ENCODE measurements at places on chromosomes 3 and 15.

GRCh38 chr3:40497288-40497687 lies 8.6 kb upstream of the ZNF620 start:
- DNase-seq = no peak

DNA sequence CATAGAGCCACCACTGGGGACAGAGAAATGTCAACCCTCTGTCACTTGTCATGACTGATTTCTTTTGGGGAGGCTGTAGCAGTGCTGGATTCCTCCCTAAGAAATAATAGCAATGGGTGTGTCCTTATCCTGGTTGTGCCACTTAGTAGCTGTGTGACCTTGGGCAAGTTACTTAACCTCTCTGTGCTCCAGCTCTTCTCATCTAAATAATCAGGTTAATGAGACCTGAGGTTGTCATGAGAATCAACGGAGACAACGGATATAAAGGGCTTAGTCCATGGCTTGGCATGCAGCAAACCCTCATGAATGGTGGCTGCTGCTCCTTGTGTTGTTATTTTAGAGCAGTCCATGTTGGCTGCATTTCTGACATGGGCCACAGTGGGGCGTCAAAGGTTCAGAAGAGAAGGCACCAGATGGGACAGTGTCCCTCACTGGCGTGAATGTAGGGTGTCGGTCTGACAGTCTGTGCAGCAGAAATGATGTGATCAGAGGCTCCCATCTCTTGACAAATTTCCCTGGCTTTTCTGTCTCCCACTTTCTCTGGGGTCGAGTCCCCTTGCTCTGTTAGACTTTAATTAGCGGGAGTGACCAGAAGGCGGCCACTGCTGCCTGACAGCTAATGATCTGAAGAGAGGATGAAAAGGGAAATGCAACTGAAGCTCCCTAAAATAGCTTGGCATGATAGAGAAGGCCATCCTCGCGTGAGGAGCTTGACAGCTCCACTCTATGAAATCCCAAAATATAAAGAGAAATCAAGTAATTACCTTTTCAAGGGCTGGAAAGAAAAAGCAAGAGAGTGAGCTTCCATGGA lies 209.4 kb downstream of the CADPS start:
- DNase-seq = no peak

DNA sequence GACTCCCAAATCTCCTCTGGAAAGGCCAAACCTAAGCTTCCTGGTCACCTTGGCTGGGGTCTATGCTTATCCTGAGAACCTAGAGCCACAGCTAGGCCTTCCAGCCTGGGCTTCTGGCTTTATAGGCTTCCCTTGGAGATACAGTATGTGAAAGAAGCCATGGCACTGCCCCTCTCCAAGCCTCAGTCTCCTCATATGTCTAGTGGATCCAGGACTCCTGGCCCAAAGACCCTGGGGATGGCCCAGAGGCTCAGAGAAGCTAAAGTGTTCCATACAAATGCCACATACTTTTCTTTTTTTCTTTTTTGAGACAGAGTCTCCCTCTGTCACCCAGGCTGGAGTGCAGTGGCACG lies 8.6 kb downstream of the ACAA1 start:
- no peak for DNase-seq

GRCh38 chr3:42066516-42067181 lies 24.5 kb upstream of the TRAK1 start:
- no peak for DNase-seq

DNA sequence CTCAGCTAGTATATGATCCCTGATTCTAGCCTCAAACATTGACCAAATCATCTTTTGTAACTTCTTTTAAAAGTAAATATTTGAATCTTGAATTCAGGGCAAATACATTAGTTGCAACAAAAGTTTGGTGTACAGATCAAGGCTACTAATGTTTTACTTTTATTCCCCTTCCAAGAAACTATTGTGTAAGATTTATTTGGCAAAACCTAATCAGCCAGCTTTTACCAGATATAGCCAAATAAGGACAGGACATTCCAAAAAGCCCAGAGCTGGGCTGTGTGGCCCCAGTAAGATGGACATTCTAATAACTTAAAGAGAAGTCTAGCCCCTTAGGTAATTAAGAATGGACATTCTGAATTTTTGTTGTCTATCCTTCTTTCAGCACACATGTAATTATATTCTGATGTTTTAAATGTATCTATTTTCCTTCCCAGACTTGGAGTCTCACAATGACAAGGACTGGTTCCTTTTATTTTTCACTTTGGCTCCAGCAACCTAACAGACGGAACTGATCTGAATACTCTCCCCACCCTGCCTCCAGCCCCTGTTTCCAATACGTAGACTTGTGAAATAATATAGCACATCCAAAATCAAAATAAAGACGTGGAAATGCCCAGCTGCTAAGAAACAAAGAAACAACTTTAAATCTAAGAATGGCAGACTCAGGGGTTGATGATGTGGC lies 48.1 kb downstream of the STARD5 start:
- DNase-seq = no peak
